ENCODE measurements at places on chromosomes 5 and 9.

GRCh38 chr5:9140202-9140601 is 405.7 kb downstream of the SEMA5A start:
- DNase-seq, result no peak

DNA sequence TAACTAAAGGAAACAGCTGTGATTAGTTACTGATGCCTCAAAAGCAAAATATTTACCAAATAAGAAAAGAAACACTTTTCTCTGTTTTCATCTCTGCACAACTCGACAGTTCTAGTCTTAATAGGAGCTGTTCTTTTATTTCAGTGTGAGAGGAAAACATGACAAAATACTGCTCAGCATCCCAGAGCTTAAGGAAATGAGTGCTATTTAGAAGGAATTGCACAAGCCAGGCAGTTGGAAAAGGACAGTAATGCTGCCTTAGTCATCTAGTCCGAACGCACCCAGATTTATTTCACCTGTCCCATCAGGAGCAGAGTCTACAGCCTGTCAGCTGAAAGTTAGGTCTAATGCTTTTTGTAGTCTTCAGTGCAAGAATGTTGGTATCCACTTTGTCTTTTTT is 12.3 kb downstream of the ZCCHC9 start:
- DNase-seq, result no peak

- DNase-seq, result no peak
Measured at GRCh38 chr5:67182301-67182790, 14.3 kb downstream of the CD180 start.

DNA sequence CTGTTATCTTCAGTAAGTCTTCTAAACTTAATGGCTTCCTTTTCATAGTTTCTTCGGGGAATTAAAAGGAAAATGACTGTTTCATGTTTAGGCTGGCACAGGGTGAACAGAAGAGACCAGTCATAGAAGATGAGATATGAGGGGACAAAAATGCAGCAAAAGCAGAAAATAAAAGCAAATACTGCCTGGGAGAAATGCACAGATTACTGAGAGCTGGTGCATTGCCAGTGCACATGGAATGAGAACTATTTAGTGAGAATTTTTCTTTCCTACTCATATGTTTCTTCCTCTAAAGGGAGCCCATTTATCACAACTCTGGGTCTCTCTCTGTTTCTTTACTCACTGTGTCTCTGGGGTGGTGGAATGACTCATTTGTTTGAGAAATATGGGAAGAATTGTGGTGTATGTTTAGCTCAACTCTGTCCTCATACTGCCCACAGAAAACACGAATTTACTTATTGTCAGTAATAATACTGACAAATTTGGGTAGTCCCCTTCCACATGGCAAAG is 25.9 kb upstream of the ANKRD55 start:
- DNase-seq, result no peak

DNA sequence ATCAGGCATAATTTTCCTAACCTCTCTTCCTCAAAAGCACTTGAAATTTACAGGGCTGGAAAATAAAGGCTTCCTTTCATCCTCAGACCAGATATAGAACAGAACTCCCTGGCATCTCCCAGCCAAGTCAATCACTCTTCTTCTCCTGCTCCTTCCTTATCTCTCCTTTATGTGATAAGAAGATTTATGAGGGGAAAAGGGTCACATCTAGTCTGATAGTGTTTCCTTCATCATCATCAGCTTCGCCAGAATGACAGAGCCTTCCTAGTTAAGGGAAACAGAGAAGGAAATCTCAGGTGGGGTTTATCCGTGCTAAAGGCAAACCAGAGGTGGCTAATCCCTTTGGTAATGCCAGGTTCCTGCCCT is 36.2 kb downstream of the LIX1 start:
- no peak for DNase-seq

- no peak for DNase-seq
Measured at GRCh38 chr5:150066436-150066835, 19.9 kb downstream of the CSF1R start.

DNA sequence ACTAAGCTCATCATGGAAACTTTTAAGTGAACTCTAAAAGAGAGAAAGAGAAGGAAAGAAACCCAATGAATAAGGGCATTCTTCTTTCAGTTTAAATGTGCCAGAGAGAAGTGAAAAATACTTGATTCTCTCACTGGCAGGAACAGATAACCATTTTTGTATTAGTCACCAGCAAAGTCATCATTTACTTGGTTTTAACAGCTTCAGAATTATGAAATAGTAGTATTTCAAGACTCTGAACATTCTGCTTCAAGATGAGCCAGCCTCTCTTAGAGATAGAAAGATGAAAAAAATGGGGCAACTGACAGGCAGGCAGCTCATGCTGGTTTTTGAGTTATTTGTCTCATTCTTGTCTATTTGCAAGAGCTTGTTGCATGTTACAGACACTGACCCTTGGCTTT is 103.5 kb downstream of the GCNT1 start:
- no peak for DNase-seq

GRCh38 chr9:81559197-81559596 is 130.2 kb downstream of the TLE1 start:
- no peak for DNase-seq

DNA sequence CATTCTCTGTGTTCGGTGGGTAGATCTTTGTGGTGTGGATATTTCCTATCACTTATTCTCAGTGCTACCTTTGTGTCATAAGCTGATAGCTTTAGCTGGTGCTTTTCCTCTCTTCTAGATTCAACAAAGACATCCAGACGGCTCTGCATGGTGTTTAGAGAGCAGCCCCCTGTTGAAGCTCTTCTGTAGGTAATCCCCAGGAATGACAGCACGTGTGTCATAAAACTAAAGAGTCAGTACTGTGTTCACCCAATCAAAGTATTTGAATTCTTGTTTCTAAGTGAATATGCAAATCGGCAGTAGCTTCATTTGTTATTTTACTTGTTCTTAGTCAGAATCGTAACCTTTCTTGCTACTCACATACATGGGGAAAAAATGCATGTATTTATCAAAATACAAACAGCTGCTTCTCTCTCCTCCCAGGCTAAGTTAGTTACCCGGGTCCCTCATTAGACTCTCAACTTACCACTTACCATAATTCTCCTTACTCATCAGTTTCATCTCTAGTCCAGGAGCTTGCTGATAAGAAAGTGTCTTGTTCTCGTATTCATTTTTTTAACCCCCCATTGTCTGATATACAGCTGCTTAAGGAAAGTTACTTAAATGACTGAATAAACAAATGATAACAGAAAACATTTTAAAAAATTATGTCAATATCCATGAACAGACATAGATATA is 1696.0 kb upstream of the WWC1 start:
- DNase-seq, result no peak

- DNase-seq, result no peak
Measured at GRCh38 chr5:1474866-1475543, 29.8 kb upstream of the SLC6A3 start.

DNA sequence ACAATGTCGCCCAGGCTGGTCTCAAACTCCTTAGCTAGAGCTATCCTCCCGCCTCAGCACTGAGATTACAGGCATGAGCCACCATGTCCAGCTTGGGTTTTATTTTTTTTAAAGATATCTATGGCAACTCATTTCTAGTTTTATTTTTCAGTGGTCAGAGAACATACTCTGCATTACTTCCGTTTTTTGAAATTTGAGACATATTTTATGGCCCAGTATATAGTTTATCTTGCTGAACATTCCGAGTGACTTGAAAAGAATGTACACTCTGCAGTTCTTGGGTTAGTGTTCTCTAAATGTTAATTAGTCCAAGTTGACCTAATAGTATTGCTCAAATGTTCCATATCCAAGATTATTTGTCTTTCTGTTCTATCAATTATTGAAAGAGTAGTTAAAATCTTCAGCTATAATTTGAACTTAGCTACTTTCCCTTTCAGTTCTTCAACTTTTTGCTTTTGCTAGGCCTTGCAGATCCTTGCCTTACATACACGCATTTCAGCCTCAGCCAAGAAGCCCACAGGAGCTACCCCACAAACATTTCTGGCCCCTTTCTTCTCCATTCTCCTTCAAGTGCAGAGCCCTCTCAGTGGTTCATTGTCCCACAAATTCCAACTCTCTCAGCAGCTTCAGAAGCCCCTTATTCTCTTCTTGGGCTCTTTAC is 22.3 kb upstream of the SNAPC3 start:
- DNase-seq, result no peak

- no peak for DNase-seq
Measured at GRCh38 chr9:109682227-109682626, 97.8 kb upstream of the PALM2AKAP2 start.

GRCh38 chr5:122774519-122774860 is 390 bp upstream of the SNX2 start:
- no peak for DNase-seq

- DNase-seq, result no peak
Measured at GRCh38 chr5:122420091-122420490, 108.1 kb downstream of the SNCAIP start.

DNA sequence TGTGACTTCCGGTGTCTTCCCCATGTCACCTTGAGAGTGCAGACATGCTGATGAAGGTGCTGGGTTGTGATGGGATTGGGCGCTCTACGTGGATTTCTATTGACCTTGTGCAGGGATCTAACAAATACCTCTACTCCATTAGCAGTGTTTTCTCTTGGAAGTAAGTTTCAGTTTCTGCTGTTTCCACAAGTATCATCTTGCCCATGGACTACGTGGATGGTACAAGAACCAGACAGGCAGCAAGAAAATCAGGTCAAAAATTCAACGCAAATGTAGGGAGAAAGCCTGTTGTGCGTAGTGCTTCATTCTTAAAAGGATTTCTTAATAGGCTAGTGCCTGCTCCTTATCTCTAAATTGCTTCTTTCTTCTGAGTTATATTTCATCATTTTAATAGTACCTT is 60.8 kb downstream of the AOPEP start:
- DNase-seq, result no peak

GRCh38 chr9:81035171-81035570 is 654.2 kb downstream of the TLE1 start:
- no peak for DNase-seq

GRCh38 chr5:78076351-78076750 is 218.1 kb downstream of the AP3B1 start:
- DNase-seq, result no peak

GRCh38 chr9:105697871-105698270 is 3.5 kb downstream of the TMEM38B start:
- no peak for DNase-seq

- DNase-seq, result no peak
Measured at GRCh38 chr5:154995679-154996078, 17.9 kb upstream of the KIF4B start.

DNA sequence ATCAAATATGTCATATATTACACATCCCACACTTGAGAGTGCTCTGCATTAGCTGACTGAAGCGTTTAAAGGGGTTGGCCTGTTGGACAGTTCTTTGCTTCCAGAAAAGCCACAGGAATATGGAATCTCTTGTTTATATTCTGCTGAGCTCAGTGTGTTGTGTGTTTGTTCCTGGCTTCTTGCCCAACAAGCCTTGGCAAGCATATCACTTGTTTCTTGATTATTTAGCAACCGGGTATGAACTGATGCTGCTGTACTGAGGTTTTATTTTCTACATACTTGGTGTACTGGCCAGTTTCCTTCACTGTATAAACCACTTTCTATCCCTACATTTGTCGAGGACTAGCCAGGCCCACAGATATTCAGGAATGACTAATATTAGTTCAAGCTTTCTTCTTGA is 378.9 kb downstream of the KCTD16 start:
- no peak for DNase-seq

- DNase-seq, result no peak
Measured at GRCh38 chr5:55853041-55853670, 2.0 kb downstream of the IL31RA start.

DNA sequence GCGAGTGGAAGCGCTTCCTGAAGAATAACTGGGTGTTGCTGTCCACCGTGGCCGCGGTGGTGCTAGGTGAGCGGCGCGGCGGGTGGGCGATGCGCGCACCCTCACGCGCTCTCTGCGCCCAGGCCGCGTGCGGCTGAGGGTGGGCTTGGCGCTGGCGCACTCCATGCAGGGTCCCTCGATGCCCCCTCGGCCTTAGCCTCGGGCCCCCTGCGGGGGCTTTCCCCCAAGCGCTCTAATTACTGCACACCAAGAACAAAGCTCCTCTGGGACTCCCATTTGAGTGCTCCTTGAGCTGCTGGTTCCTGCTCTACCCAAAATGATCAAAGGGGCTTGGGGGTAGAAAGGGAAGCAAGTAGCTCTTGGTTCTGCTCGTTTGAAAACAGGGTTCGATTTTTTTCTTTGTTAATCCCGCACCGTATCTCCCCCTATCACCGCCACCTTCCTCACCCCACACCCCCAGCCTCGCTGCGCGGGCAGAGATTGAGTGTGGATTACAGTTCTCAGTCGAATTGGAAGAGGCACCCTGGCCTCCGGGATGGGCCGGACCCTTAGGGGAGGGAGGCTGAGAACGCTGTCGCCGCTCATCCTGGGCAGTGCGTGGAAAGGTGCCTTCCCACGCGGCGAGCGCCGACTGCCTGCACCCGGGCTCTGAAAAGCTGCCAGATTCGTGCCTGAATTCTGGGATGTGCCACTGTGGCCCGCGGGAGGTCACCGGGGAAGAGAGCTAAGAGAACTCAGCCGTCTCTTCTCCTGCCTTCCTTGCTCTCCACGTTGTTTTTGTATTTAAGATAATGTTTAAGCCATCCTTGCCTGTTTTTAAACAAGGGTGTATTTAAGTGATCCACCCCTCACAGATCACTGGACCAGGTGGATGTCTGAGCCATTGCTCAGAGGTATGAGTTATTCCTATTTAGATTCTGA is 697 bp downstream of the SLC1A1 start:
- DNase-seq, result no peak

- DNase-seq, result no peak
Measured at GRCh38 chr9:131620764-131621520, 75.6 kb downstream of the PRRT1B start.

DNA sequence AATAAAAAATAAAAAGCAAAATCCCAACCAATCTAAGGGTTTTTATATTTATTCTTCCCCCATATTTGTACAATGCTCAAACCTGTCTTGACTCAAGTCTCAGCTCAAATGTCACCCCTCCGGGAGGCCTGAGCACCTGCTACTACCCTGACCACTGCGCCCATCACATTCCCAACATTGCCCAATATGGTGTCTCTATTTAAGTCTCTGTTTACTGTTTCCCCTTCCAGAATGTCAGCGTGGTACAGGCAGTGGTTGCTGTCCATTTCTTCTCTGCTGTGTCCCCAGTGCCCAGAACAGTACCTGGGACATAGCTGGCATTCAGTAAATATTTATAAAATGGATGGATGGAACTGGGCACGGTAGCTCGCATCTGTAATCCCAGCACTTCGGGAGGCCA is 47.3 kb upstream of the PRRC2B start:
- DNase-seq, result no peak

DNA sequence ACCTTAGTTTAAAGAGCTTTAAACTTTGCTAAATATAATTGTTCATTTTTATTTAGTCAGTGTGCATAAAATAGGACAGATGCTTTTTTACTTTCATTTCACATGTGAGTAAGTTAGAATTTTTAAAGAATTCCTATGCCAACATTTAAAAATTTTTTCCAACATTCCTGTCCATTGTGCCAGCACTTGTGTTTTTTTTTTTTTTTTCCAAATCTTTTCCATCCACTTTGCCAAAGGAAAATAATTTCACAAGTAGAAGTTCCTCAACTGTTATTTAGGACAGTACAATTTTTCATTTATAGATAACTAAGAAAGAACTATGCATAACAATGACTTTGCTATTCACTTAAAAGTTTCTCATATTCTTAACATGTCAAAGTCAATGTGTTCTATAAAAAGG is 189.5 kb downstream of the ADAMTS6 start:
- DNase-seq, result no peak

Data from activated CD8-positive, alpha-beta memory T cell treated with anti-CD3 and anti-CD28 coated beads, Interleukin-2, amount 50 U/mL, for 48 hours (primary cell).